ENCODE measurements at places on chromosomes 16 and 17.

GRCh38 chr16:50826797-50827316, 85.0 kb downstream of the CYLD start:
- DNase-seq = no peak

GRCh38 chr17:6503641-6504195, 52.6 kb downstream of the PITPNM3 start:
- no peak for DNase-seq

- DNase-seq = no peak
Observed at GRCh38 chr17:49728425-49728824, 20.7 kb upstream of the SLC35B1 start.

GRCh38 chr17:38970128-38970527, 2.9 kb upstream of the FBXO47 start:
- DNase-seq = no peak

DNA sequence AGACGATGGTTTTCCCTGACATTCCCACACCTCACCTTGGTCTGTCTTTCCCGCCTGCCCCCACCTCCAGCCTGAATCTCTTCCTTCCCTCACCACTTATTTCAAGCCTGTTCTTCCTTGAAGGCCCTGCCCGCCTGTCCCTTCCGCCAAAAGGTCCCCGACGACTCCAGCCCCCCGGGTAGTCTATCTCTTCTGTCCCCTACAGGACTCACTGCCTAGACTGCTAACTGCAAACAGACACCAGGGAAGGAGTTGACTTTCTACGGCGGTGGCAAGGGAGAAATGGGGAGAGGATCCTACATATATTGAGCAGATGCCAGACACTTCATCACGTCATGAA, 53.7 kb downstream of the NT5M start:
- no peak for DNase-seq
